ENCODE measurements at places on chromosomes 16 and 17. TPM values are rescaled to one million over a fixed set of nuclear protein-coding genes. Genes with fewer than 3 reads are reported as not detected.

The DYNLL2 gene
- 50.9 TPM for total RNA-seq

The ATP2A1 gene
- total RNA-seq: 2.7 TPM

- DNase-seq: no peak
Observed at GRCh38 chr16:88886845-88887521, 20.5 kb upstream of the PABPN1L start.

DNA sequence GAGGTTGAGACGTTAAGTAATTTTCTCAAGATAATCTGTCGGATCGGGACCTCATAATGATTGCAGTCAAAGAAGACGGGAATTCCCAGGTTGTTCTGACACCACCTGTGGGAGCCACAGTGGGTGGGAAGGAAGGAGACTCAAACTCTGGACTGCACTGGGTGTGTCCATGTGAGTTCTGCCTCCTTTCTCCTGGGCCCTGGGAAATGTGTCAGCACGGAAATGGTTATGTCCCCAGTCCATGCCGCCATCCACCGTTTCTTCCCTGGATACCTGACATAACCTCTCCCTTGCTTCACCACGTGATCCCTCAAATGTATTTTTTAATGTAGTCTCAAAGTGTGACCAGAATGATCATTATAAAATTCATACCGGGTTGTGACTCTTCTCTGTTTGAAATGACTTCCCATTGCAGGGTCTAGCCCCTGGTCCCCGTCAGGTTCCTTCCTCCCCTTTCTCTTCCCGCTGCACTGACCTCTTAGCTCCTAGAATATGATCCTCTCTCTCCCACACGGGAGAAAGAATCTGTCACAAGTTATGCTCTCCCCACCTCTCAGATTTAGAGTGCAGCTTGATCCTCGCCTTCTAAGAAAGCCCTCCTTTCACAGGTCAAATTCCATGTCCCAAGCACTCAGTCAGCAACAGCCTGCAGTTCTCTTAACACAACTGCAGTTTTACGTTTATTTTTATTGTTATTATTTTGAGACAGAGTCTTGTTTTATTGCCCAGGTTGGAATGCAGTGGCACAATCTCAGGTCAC lies 820.0 kb upstream of the EEF2KMT start:
- DNase-seq: no peak
